ENCODE measurements at places on chromosomes 7 and 10. TPM values are rescaled to one million over a fixed set of nuclear protein-coding genes. Genes with fewer than 3 reads are reported as not detected.

The ECHS1 gene
- 382 TPM for total RNA-seq

DNA sequence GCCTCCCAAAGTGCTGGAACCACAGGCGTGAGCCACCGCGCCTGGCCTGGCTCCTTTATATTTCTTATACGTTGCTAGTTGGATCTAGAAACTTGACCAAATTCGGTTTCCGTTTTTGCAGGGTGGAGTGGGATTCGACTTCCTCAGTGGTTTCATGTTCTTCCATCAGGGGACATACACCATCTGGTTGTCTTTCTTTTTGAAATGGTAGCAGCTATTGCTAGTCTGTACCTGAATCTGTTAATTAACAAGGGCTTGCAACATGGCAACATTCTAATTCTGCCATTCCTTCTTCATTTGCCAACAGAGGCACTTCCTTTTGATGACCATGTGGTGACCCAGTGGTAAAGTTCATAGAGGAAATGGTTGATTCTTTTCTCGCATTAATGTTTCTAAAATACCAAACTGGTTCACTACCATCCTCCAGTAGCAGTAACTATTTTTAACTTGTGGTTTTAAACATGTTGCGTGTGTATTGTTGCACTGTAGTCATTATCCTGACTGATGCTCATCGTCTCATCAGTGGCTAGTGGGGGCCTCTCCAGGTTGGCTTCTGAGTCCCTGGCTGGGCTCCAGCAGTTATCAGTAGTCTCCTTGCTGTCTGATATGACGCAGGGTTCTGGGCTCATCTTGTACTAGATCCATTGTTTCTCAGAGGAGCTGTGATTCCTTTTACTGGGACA is 159.2 kb downstream of the RGS10 start:
- peak; percentile 28 for DNase-seq

DNA sequence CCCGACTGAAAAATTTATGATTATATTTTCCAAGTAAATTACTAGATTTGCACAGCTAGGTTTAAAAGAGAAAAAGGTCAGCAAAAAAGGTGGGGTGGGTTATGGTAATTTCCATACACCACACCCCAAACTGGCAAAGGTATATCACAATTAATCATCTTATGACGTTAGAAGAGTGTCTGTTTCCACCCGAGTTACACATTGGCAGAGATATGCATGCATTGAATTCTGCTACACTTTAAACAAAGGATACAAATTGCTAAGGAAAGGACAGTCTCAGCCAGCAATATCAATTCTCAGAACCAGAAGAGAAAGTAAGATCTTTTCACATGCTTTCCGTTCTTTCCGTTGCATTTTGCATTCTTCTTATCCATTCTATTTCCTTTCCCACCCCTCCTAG is 843.3 kb downstream of the GATA3 start:
- DNase-seq, result no peak

- no peak for DNase-seq
These were observed 6.4 kb downstream of the SLIT1 start for GRCh38 chr10:97179311-97179710.

- DNase-seq, result peak; percentile 18
These were observed 45.5 kb downstream of the NRAP start for GRCh38 chr10:113618338-113618737.

DNA sequence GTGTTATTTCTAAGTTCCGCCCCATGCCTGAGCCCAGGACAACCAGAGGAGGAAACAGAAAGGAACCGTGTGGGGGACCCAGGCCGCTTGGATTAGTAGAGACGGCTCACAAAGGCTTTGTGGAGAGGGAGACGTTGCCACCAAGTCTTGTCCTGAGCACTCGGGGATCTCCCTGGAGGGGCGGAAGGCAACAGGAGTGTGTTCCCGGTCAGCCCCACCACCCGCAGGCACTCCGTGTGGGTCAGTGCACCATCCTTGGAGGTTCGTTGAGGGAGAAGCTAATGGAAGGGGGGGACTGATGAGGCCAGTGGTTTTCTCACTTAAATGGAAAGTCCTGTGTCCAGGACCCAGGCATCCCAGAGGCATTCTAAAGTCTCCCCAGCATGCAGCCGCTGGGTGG is 26.7 kb upstream of the EN2 start:
- no peak for DNase-seq

DNA sequence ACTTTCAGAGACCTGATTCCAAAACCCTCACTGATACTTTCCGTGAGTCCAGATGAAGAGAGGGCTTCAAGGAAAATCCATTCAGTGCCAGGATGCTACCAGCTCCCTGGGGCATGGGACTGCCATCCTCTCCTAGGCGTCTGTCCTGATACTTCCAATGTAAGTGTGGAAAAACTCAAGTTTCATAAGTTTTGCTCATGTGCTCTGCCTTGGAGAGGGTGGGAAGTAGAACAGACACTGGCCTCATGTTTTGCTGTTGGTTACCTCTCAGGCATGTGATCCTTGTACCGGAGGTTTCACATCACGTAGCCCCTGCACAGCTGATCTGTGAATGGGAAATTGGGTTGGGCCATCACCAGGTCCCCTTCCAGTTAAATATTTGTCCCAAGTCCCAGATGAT is 517.1 kb downstream of the RPS24 start:
- DNase-seq, result no peak

DNA sequence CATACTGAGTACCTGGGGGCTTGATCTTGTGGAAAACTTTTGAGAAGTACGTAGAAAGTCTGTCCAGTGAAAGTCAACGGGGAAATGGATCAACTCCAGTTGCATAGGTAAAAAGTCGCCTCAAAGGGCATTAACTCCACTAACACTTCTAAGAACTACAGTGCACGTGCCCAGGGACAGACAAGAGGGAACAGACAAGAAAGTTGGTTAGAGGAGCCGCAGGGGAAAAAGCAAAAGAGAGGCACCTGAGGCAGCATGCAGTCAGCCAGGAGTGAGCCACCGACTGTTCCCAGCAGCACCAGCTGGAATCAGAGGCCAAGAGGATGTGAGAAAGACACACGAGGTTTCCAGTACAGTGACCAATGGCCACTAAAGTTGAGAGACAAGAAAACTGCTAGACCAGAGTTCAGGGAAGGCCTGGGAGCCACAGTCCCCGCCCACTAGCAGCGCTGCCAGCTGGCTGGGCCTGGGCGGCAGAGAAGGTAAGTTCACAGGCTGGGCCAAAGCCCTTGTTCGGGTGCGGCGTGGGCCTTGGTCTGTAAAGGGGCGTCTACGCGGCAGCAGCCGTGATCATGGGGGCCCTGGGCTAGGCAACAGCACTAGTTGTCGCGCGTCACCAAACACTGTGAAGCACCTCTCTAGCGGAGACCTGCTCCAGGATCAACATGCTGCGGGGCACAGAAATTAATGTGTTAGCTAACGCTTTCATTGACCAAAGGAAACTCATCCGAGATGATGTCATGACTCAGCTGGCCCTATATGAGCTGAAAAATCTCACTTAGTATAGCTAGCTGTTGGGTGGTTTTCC is 14.0 kb downstream of the ITGB1 start:
- DNase-seq, result no peak

- no peak for DNase-seq
These were observed 31.3 kb downstream of the AGAP3 start for GRCh38 chr7:151117565-151117964.

DNA sequence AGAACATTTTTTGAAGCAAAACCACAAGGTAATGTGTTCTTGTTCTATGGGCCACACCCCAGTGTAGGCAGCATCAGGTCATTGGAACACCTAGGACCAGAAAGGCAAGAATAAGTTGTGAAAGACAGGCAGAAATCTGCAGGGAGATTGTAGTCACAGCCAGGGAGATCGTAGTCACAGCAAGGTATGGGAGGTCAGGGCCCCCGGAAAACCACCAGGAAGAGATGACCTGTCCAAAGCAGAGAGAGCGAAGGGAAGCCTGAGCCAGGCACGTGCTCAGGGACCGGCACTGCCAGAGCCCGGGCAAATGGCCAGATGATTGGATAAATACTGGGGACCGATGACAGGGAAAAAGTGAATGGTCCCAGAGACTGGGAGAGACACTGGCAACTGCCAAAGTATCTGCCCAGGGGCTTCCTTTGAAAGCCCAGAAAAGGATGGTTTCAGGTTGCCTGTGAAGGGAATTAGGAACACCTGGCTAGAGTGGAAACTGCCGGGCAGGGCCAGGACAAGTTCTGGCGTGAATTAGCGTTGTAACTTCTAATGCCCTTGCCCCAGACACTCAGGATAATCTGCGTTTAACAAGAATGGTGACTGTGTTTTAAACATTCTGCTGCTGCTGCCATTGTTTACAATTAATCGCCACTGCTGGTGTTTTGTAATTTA is 3.9 kb upstream of the NOBOX start:
- DNase-seq, result no peak

- peak; percentile 49 for DNase-seq
These were observed 45.8 kb downstream of the SUFU start for GRCh38 chr10:102549549-102549948.

GRCh38 chr7:82289152-82289535 is 154.4 kb downstream of the CACNA2D1 start:
- no peak for DNase-seq

The PROSER2 gene
- 15.0 TPM for total RNA-seq

DNA sequence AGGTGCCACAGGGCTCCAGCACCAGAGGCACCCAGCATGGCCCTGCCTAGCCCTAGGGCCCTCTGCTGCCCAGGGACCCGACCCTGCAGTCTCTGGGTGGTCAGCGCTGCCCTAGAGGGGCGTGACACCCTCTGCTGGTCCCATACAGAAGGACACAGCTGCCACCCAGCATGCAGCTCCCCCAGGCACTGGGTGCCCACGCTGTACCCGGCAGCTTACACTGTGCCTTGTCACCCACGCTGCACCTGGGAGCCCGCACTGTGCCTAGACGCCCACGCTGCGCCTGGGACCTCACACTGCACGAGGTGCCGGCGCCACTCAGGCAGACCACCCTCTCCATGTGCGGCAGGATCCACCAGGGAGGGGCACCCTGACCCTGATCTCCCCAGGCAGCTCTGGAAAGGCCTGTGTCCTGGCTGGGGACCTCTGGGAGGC is 55.2 kb downstream of the PWWP2B start:
- DNase-seq, result no peak

GRCh38 chr7:2018569-2019460 is 213.9 kb downstream of the MAD1L1 start:
- DNase-seq, result peak; percentile 71

DNA sequence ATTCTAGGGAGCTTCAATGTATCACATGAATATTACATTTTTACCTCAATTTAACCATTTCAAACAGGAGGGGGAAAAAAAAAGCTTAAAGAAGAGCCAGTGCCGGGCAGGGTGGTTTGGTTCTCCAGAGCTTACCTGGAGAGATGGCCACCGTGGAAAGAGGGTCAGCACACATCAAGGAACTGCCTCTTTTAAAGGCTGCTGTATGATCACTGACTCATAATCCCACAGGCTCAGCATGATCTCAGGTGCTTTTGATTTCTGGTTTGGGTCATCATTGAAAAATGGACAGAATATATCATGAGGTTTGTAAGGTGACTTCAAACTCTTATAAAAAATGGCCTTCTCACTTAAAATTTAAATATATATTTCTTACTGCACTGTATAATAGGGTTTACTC is 67.5 kb upstream of the MDFIC start:
- DNase-seq, result no peak

DNA sequence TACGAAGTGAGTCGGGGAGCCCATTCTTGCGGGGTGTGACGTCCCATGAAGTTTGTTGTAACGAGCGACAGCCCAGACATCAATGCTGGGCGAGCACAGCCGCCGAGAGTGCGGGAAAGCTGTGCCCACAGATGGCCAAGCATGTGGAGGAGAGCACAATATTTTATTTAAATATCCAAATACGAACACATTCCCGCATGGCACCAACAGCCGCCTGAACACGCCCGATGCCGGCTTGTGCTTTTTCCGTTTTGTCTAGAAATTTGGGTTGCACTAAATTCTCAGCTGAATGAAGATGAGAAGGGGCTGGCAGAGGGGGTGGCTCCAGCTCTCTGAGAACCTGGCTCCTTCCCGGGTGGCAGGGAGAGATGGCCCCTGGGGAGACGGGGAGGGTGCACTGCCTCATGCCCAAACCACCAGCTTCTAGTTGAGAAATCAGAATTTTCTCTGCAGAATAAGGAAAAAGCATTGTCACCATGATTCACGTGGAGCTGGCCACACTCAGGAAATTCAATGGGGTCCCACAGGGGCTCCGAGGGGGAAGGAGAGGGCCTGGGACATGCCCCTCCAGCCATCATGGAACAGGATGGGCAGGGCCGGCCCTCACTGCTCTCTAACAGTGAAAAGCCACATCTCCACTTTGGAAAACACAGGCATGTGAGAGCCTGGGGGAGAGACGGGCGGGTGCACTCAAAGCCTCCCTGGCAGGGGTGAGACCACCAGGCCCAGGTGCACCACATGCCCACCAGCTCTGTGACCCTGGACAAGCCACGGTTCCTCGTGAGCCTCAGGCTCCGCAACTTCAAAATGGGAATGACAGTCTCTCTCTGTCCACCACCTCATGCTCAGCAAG is 48.3 kb downstream of the EBF3 start:
- DNase-seq, result no peak

DNA sequence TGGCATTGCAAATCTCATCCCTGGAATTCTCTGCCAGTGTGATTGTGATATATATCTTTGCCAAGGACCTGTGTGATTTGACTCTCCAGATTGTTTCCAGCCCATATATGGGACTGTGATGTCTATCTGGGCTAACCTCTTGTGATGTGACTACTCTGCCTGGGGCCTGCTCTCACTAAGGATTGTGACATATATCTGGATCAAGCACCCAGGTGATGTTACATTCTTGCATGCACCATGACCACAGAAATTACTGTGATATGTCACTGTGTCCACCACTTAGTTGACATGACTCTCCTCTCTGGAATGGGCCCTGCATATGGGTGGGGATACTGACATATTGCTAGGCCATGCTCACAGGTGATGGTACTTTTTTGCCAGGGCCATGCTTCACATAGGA is 86.6 kb downstream of the ZNF736 start:
- DNase-seq, result no peak

GRCh38 chr10:37146443-37146842 is 21.0 kb downstream of the ANKRD30A start:
- no peak for DNase-seq

DNA sequence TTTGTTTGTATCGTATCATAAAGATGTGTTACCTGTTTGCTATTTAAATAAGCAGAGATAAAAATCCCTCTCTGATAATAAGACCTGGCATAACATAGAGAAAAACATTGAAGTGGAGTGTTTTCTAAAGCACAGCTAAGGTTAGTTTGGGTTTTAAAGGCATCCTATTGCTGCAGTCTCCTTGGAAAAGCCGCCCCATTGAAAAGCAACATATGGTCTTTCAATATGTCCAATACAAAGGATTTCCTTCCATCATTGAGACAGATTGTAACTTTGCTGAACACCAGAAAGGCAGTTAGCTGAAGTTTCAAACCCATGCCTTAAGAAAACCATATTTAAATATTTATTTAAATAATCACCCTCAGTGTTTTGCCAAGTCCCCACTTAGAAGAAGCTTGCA is 898.5 kb upstream of the KCND2 start:
- DNase-seq, result no peak

DNA sequence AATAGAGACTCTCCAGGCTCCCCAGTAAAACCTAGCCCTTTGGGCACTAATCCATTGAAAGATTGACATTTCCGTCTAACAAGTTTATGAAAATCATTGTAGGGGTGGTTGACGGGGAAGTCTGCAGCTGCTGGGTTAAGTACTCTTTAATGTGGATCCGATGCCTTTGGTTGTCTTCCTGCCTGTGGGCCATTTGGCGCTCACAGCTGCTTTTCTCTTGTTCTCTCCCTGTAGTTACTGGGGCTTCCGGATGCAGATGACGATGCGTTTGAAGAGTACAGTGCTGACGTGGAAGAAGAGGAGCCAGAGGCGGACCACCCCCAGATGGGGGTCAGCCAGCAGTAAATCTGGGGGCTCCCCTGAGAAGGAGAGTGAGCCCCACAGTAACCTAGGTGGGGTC is 22.4 kb downstream of the MTURN start:
- no peak for DNase-seq

Measured in myocyte (in vitro differentiated cells).